ENCODE measurements at places on chromosomes 1 and 21.
A peak's percentile ranks its signal among the peaks of the same experiment; 100 is the strongest.

DNA sequence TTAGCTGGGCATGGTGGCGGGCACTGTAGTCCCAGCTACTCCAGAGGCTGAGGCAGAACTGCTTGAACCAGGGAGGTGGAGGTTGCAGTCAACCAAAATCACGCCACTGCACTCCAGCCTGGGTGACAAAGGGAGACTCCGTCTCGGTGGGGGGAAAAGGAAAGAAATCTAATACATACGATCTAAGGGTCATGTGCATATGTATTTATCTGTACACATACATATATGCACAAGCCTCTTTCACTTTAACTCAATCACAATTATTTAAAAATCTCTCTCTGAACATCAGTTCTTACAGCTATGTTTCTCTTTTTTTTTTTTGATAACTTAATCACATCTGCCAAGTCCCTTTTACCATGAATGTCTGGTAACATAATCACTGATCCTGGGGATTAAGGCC, 34.7 kb downstream of the EVA1C start:
- H3K27ac ChIP-seq = no peak overlapping the region
- H3K4me3 ChIP-seq = no peak overlapping the region
- no peaks in the 10 kb centered on the region for H3K36me3 ChIP-seq
- H3K4me1 ChIP-seq = no peaks in the 10 kb centered on the region
- no peak for DNase-seq
- H3K27me3 ChIP-seq = peaks cover 15% of the 10 kb centered on the region

- H3K27me3 ChIP-seq = no peaks in the 10 kb centered on the region
- no peaks in the 10 kb centered on the region for H3K4me1 ChIP-seq
- no peaks in the 10 kb centered on the region for H3K36me3 ChIP-seq
- no peak overlapping the region for H3K4me3 ChIP-seq
These were observed 231.7 kb upstream of the AJAP1 start for GRCh38 chr1:4422504-4423289.

- peak overlapping the region; percentile 46 for H3K27ac ChIP-seq
- peaks cover 9% of the 10 kb centered on the region for H3K4me1 ChIP-seq
- no peak for DNase-seq
- peak overlapping the region; percentile 77 for H3K4me3 ChIP-seq
- peaks cover 34% of the 10 kb centered on the region for H3K27me3 ChIP-seq
These were observed 995 bp downstream of the VASH2 start for GRCh38 chr1:212951126-212951946.

GRCh38 chr1:56578138-56578962, 1.0 kb downstream of the PLPP3 start:
- H3K27ac ChIP-seq = peak overlapping the region; percentile 48
- peaks cover 38% of the 10 kb centered on the region for H3K4me1 ChIP-seq
- H3K36me3 ChIP-seq = peaks cover 38% of the 10 kb centered on the region
- H3K4me3 ChIP-seq = peak overlapping the region; percentile 79

GRCh38 chr1:58597076-58597475, 20.0 kb upstream of the TACSTD2 start:
- H3K27ac ChIP-seq = no peak overlapping the region
- H3K4me1 ChIP-seq = peaks cover 25% of the 10 kb centered on the region
- H3K36me3 ChIP-seq = no peaks in the 10 kb centered on the region

DNA sequence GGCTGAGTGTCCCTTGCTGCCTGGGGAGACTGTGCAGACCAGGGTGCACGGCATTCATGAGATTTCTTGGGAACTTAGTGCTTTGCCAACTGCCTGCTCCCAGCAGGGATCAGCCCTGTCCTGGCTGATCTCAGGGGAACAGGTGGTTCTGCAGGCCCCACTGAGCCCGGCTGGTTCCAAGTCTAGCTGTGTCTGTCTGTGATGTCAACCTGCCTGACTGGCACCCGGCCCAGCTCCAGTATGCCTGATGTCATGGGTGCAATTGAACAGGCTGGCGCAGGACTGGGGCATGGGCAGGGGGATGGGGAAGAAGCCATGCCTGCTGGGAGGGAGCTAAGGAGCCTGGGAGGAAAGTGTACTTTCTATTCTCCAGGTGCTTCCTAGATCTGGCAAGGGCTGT, 227.1 kb downstream of the GRIK3 start:
- H3K27ac ChIP-seq = no peak overlapping the region
- peaks cover 56% of the 10 kb centered on the region for H3K27me3 ChIP-seq
- no peaks in the 10 kb centered on the region for H3K4me1 ChIP-seq
- DNase-seq = no peak
- no peak overlapping the region for H3K4me3 ChIP-seq
- no peaks in the 10 kb centered on the region for H3K36me3 ChIP-seq

DNA sequence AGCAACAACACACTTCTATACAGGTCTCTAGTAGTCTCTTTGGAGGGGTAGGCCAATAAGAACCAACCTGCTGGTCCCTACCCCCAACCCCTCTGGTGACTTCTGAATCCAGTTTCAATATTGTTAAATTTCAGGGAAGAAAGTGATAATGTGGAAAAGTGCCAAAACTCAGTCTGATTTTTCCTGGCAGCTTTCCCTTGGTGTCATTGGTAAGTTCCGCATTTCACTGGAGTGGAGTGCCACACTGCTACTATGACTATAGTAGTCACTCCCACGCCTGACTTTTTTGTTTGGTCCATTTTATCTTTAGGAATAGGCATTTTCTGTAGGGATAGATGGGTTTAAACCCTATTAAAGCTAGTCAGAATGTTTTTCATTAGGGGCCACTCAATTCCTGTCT, 5.7 kb upstream of the ARID1A start:
- DNase-seq = no peak
- peaks cover 22% of the 10 kb centered on the region for H3K4me1 ChIP-seq
- H3K27me3 ChIP-seq = no peaks in the 10 kb centered on the region
- H3K4me3 ChIP-seq = no peak overlapping the region

GRCh38 chr1:97505289-97505688, 415.5 kb downstream of the DPYD start:
- H3K27ac ChIP-seq = no peak overlapping the region
- H3K4me1 ChIP-seq = peaks cover 22% of the 10 kb centered on the region
- no peaks in the 10 kb centered on the region for H3K36me3 ChIP-seq
- peak overlapping the region; percentile 5 for H3K4me3 ChIP-seq
- DNase-seq = no peak

DNA sequence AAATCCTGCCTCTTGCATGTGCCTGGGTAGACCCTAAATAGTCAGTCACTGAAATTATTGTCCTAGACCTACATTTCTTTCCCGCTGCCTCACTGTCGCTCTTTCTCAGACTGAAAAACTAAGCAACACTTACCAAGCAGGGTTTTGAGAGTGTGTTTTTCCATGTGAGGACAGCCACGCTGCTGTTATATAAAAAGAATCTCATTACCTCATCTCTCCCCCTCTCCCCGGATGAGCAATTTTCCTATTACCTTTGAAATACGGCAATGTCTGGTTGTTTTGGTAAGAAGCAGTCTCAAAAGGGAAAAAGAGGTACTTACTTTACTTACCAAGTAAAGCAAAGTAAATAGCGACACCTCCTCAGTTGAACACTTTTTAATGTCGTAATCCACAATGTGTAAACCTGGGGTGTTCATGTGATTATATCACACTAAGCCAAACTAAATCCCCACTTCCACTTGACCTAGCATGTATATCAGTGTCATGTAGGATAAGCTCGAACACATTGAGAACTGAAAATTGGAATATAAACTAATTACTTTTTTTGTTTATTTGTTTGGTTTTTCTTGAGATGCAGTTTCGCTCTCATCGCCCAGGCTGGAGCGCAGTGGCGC, 12.2 kb upstream of the VN1R5 start:
- DNase-seq = no peak
- H3K27me3 ChIP-seq = no peaks in the 10 kb centered on the region
- no peaks in the 10 kb centered on the region for H3K36me3 ChIP-seq
- H3K4me1 ChIP-seq = no peaks in the 10 kb centered on the region

DNA sequence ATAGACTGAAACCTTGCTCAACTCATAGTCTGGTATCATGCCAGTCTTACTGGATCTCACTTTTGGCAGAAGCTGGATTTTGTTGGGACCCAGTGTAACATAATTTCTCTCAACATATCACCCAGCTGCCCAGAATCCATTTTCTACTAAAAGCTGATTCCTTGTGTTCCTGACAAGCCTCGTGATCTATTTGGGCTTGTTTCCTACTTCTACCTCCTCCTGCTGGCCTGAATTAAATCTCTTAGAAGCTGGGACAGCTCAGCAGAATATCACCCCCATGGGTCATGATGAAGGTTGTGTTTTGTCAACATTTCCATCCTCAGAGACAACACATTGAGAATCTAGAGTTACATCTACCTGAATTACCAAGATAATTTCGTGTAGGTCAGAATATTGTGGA, 7.7 kb downstream of the GOLT1A start:
- no peak overlapping the region for H3K4me3 ChIP-seq
- no peaks in the 10 kb centered on the region for H3K27me3 ChIP-seq
- H3K4me1 ChIP-seq = peaks cover 37% of the 10 kb centered on the region
- no peaks in the 10 kb centered on the region for H3K36me3 ChIP-seq
- no peak overlapping the region for H3K27ac ChIP-seq

GRCh38 chr1:167861664-167862381, 52.1 kb downstream of the ADCY10 start:
- no peak overlapping the region for H3K27ac ChIP-seq
- no peaks in the 10 kb centered on the region for H3K36me3 ChIP-seq
- no peaks in the 10 kb centered on the region for H3K4me1 ChIP-seq
- DNase-seq = no peak
- H3K4me3 ChIP-seq = no peak overlapping the region

GRCh38 chr21:30408782-30409494, 13.1 kb downstream of the KRTAP13-1 start:
- peak; percentile 12 for DNase-seq
- no peaks in the 10 kb centered on the region for H3K27me3 ChIP-seq
- H3K27ac ChIP-seq = no peak overlapping the region
- H3K36me3 ChIP-seq = no peaks in the 10 kb centered on the region

DNA sequence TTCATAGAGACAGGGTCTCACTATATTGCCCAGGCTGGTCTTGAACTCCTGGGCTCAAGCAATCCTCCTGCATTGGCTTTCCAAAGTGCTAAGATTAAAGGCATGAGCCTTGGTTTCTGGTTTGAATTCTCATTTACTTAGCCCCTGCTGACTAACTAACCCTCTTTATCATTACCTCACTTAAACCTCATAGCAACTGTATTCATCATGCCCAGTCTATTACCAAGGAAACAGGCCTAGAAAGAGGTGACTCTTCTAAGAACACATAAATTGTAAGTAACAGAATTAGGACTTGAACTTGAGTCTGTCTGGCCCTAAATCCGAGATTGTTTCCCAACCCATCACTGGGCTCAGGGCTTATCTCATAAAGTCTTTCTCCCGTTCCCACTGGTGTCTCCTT, 44.2 kb downstream of the TMEM53 start:
- DNase-seq = no peak
- H3K27ac ChIP-seq = no peak overlapping the region
- peaks cover 9% of the 10 kb centered on the region for H3K4me1 ChIP-seq

DNA sequence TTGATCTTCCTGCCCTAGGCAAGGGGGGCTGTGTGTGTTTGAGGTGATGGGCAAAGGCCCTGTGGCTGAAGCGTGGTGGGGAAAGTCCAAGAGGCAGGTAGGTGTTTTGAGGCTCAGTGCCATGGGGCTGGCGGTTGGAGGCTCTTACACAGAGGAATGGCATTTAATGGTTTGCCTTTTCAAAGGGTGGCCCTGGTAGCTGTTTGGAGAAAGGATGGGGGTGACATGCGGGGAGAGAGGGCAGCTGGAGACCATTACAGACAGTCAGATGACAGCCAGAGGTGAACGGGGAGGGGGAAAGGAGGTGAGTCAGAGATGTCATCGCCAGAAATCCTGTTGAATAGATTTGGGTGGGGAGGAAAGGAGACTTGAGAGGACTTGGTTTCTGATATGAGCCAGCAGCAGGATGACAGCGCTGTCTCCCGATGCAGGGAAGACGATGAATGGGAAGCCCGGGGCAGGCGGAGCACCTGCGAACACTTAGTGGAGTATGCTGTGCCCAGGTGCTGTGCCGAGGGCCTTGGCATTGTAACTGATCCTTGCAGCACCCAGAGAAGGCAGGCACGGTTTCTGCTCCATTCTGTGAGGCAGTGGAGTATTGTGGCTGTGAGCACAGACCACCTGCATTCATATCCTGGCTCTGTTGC, 56.3 kb downstream of the MAN1C1 start:
- DNase-seq = no peak
- peaks cover 82% of the 10 kb centered on the region for H3K27me3 ChIP-seq
- H3K4me3 ChIP-seq = no peak overlapping the region
- H3K4me1 ChIP-seq = no peaks in the 10 kb centered on the region
- no peak overlapping the region for H3K27ac ChIP-seq

GRCh38 chr1:182163821-182164223, 102.3 kb upstream of the ZNF648 start:
- H3K4me3 ChIP-seq = no peak overlapping the region
- H3K36me3 ChIP-seq = no peaks in the 10 kb centered on the region
- H3K4me1 ChIP-seq = no peaks in the 10 kb centered on the region
- no peak for DNase-seq
- no peaks in the 10 kb centered on the region for H3K27me3 ChIP-seq

DNA sequence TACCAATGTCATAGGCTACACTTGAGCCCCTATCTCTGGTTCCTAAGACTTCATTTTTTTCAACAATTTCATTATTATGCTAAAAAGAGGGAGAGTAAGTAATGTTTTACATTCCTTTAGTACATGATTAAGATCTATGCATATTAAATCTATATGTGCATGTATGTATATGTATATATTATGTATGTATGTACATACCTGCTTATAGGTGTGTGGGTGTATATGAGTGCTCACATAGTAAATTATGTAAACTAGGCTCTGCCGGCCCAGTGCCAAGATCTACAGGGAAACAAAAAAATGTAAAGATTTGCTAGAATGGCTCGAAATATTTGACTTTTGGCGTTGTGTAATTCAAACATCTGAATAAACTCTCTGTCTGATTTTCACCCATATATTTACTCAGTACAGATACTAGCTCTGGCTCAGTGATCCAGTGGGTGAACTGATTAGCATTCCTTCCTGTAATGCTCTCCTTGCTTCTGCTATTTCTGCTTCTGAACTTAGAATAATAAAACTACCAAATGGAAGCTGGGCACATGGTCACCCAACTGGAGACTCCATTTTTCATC, 113.1 kb upstream of the FGGY start:
- no peak for DNase-seq
- no peaks in the 10 kb centered on the region for H3K27me3 ChIP-seq
- no peak overlapping the region for H3K4me3 ChIP-seq
- no peak overlapping the region for H3K27ac ChIP-seq

GRCh38 chr1:7554385-7555235, 216.5 kb upstream of the VAMP3 start:
- DNase-seq = no peak
- no peak overlapping the region for H3K27ac ChIP-seq
- peaks cover 20% of the 10 kb centered on the region for H3K36me3 ChIP-seq
- no peaks in the 10 kb centered on the region for H3K27me3 ChIP-seq
- no peak overlapping the region for H3K4me3 ChIP-seq

- H3K27me3 ChIP-seq = no peaks in the 10 kb centered on the region
- no peaks in the 10 kb centered on the region for H3K36me3 ChIP-seq
- H3K4me1 ChIP-seq = no peaks in the 10 kb centered on the region
- no peak overlapping the region for H3K27ac ChIP-seq
- DNase-seq = no peak
These were observed 53.5 kb upstream of the S1PR1 start for GRCh38 chr1:101183388-101183699.

- no peaks in the 10 kb centered on the region for H3K4me1 ChIP-seq
- H3K27me3 ChIP-seq = no peaks in the 10 kb centered on the region
- H3K36me3 ChIP-seq = peaks cover 7% of the 10 kb centered on the region
- DNase-seq = no peak
- H3K4me3 ChIP-seq = no peak overlapping the region
- H3K27ac ChIP-seq = no peak overlapping the region
These were observed 59.1 kb downstream of the SLC19A1 start for GRCh38 chr21:45482899-45483821.

GRCh38 chr1:119987112-119987511, 82.3 kb downstream of the NOTCH2 start:
- no peak overlapping the region for H3K27ac ChIP-seq
- H3K36me3 ChIP-seq = peaks cover 5% of the 10 kb centered on the region
- H3K27me3 ChIP-seq = no peaks in the 10 kb centered on the region
- H3K4me3 ChIP-seq = no peak overlapping the region
